Activated naive CD4-positive, alpha-beta T cell (primary cell): ENCODE measurements at places on chromosomes 5 and 9.

GRCh38 chr9:131693651-131694597, 46.0 kb downstream of the RAPGEF1 start:
- no peak for DNase-seq

DNA sequence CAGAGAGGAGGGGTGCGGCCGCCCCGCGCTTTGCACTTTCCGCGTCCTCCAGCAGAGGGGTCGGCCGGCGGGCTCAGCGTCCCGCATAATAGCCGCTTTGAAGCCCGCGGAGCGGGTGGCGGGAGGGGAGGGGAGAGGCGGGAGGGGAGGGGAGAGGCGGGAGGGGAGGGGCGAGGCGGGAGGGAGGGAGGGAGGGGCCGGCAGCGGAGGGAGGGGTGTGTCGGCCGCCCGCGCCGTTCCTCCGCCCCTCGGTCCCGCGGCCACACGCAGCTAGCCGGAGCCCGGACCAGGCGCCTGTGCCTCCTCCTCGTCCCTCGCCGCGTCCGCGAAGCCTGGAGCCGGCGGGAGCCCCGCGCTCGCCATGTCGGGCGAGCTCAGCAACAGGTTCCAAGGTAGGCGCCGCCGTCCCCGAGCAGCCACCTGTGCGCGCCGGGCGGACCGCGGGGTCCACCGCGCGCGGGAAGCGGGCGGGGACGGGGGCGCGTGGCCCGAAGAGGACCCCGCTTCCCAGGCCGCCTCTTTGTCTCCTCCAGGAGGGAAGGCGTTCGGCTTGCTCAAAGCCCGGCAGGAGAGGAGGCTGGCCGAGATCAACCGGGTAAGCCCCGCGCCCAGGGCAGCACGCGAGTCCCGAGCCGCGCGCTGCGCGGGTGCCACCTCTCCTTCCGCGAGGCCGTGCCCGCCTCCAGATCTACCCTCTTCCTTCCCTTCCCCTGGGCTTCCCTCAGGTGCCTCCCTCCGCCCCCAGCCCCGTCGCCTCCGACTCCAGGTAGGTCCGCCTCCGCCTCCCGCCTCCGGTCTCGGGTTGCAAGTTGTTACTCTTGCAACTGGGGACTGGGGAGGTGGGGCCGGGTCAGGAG, at the start of gene AIF1L:
AIF1L (plus strand) TSS at position 263 of the 857 bp plus-strand sequence; CDS start at position 362, 99 bp downstream.
- DNase-seq = no peak

GRCh38 chr9:106312906-106313305, 550.1 kb upstream of the ZNF462 start:
- DNase-seq = no peak

GRCh38 chr5:68685863-68686262, 408.0 kb upstream of the SLC30A5 start:
- DNase-seq = no peak

DNA sequence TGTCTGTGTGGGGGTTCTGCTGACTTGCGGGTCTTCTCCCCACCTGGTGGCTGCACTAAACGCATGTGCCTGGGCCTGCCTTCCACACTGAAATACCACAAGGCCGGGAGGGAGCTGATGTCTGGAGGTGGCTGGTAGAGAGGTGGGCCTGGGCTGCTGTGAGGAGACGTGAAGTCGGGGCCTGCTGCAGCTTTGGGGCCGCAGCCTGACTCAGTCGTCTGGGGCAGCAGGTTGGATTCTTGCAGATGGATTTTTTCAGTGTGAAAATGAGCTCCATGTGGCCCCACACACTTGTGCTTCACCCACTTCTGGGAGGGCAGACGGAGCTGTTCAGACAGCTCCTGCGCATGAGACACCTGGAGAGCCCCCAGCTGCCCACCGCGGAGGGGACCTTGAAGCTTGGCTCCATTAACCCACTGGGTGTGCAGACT, 29.3 kb downstream of the COL5A1 start:
- DNase-seq = no peak

DNA sequence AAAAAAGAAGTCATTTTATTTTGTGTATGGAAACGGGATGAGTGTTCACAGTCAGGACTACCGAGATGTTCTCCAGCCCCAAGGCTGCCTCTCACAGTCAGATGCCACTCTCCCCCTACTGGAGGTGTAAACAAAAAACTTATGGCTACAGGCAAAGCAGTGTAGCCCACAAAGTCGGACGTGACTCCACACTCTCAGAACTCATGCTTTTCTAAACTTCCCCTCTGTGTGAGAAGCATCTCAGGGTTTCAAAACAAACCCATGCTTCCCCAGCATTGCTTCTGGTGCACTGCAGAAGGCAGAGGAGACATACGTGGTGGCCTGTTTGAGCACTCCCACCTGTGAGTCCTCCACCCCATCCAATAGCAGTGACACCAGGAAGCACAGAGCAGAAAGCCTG, 580.3 kb downstream of the BNC2 start:
- no peak for DNase-seq

DNA sequence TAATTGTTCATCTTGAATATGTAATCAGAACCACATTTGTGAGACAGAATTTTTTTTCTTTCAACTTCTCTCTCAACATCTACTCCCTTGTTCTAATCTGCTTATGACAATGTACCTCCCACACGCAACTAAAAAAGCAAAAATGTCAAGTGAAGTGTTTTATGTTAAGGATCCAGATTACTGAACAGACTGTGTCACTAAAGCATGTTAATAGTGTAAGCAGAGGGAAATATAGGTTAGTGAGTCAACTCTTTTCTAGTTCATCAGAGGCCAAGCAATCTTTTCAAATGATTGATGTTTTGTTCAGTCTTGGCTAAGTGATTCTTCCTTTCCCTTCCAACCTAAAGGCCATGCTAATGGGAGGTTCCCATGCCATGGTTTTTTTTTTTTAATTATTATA, 34.7 kb upstream of the IDNK start:
- no peak for DNase-seq

DNA sequence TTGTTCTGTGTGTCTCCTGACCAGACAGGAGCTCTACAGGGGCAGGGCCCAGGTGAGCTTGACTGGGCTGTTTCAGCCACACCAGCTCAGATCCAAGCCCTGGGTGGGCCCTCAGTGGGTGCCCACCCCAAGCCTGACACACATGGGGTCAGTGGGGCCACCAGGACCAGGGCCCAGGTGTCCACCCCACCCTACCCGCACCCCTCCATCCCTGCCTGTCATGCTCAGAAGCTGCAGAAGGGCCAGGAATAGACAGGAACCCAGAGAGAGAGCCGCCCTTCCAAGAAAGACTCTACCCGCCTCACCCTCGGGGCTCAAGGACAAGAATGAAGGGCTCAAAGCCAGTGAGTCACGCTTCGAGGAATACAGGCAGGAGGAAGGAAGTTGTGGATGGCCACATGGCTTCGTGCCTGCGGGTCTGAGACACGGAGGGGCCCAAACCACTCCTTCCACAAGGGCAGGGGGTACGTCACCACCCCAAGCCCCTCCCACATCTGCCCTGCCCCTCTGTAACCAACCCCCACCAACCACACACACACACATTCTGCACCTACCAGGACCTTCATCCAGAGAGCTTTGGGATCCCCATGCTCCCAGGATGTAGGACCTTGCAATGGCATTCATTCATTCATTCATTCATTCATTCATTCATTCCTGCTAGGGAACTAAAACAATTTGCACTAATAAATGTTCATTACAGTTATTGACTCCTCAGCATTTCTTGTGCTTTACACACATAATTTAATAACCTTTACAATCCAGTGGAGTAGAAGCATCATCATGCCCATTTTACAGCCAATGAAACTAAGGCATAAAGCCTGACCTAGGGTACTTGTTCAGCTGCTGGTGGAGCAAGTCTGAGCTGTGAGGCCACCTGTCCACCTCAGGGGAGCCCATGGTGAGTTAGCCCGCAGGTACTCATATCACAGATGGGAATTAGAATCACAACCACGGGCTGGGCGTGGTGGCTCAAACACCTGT, 55.9 kb upstream of the STXBP1 start:
- peak; percentile 17 for DNase-seq
